ENCODE measurements at places on chromosomes 11 and 22.

DNA sequence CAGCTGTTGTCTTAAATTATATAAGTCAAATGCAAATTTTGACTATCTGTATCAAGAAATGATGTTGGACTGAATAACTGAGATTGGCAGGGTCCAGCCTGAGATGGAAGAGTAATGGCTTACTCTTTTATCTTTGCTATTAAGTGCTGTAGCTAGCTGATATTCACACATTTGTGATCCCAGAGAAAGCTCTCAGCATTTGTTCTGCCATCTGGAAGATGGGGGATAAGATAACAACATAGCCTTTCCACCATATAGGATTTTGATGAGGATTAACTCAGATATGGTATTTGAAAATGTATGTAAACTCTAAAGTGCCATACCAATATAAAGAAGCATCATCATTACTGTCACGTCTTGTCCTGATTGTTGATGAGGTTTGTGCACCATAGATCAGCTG lies 1063.2 kb upstream of the TENM4 start:
- DNase-seq, result no peak

DNA sequence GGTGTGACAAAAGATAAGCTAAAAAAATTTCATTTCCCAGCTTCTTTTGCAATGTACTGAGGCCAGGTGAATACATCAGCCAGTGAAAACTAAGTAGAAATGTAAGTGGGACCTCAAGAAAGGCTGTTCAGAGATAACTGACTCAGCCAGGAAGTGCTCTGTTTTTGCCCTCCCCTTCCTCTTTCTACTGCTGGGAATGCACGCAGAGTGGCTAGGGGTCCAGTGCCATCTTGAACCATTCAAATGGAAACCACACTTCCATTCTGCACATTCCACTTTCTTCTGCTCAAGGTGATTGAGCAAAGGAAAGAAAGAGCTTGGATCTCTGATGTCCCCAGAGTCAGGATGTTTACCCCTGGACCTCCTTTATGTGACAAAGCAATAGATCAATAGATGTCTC lies 27.8 kb upstream of the LMO2 start:
- DNase-seq, result no peak

- DNase-seq, result peak; percentile 93
Observed at GRCh38 chr11:119094816-119095065, 6.9 kb downstream of the DPAGT1 start.

DNA sequence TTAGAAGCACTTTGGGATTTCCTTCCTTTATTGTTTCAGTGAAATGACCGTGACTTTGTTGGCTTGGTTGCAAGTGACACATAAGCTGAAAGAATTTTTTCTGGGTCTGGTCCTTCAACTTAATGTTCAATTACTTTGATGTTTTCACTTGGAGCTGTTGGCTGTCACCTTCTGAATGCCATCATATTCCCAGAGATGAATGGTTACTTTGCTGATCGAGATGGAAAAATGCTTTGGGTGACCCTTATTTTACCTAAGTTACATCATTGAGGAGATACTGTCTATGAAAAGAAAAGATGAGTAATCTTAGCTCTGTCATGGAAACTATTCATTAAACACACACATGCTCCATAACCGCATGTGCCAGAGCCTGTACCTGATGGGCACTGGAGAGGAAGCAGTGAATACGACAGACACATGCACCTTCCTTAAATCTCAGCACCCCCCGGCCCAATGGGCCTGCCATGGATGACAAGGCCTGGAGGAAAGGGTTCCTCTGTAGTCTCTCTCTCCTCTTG lies 76.9 kb downstream of the TENM4 start:
- no peak for DNase-seq

DNA sequence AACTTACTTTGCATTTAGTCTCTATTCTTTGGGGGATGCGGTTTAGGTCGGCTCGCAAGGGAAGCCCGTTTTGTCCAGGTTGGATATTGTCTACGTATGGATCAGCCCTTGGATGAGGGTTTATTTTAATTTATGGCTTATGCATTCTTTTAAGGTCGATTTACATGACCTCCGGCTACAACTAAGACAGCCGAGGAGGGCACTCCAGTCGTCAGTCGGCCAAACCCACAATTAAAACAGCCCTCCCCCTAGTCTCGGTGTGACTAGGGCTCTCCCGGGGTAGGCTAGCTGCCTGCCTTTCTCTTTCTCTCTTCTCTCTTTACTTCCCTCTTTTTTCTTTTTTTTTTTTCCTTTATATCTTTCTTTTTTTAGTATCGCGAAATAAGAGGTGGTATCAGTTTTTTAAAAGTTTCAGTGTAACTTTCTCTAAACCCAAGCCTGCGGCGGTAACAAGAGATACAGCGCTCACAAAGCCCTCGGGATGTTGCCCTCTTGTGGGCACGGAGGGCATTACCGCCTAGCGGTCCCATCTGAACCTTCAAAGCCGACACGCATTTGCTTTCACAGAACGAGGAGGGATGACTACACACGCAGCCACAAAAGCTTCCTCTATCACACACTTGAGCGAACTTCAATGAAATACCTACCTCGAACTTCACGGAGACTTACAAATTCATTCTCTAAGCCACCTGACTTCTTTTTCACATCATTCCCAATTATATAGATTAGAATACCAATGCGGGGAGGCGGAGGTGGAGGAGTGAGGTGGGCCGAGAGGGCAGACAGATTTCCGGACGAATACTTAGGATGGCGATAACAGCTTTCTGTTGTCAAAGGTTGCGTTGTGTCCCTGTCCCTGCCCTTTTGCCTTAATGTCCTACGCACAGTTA lies 132.3 kb upstream of the C11orf58 start:
- peak; percentile 91 for DNase-seq

- DNase-seq, result peak; percentile 28
Observed at GRCh38 chr11:76613901-76614300, 56.6 kb downstream of the LRRC32 start.

DNA sequence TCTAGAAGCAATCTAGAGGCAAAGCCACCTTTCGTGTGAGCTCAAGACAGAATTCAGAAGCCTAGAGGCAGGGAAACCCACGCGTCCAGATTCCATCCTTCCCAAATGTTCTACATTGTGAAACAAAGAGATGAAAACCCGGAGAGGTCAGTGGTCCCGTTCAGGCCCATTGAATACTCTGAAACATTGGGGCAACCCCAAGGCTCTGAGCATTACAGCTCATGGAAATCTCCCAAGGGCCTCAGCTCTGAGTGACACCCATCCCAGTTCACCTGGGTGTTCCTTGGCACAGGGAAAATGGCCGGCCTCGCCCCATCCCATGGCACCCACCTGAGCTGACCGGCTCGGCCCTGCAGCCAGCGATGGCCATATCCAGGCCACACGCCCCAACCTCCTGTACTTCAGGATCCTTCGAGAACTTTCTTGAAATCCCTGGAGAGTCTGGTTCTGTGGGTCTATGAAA lies 128.6 kb upstream of the FGF3 start:
- DNase-seq, result no peak

GRCh38 chr11:61526956-61527731 lies 18.6 kb downstream of the LRRC10B start:
- DNase-seq, result peak; percentile 28

DNA sequence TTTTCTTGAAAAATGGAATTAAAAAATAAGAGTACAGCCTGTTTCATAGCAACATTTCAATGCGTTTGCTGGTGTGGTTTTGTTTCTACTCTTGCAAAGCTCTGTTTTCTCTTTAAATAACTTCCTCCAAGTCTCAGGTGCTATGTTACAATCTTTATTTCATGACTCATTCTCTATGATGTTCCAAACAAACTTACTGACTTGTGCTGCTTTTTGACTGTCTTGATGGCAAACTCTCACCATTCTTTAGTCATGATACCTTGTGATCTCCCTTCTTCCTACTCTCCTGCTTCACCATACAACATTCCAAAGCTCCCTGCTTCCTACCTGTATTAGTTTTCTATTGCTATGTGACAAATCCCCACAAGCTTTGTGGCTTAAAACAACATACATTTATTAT lies 166.1 kb downstream of the C11orf91 start:
- DNase-seq, result no peak

GRCh38 chr11:73323464-73323863 lies 15.4 kb downstream of the ARHGEF17 start:
- peak; percentile 80 for DNase-seq

DNA sequence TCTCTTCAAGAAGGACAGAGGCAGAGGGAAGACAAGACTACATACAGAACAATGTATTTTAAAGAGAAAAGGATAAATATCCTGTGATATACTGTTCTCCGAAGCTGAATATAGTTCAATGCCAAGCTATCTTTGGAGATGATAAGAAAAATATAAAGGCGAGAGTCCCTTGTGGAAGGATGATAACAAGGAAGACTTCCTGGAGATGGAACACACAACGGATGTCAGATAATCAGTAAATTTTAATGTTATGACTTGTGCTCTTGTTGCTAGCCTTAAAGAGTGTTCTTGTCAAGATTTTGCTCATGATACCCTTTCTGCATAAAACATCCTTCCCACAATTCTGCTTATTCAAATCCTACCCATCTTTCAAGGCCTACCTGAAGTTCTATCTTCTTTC lies 6.8 kb upstream of the CTR9 start:
- no peak for DNase-seq

- DNase-seq, result peak; percentile 88
Observed at GRCh38 chr11:130124096-130124495, 35.5 kb upstream of the ST14 start.

- no peak for DNase-seq
Observed at GRCh38 chr22:48949375-48950149, 878.1 kb downstream of the BRD1 start.

DNA sequence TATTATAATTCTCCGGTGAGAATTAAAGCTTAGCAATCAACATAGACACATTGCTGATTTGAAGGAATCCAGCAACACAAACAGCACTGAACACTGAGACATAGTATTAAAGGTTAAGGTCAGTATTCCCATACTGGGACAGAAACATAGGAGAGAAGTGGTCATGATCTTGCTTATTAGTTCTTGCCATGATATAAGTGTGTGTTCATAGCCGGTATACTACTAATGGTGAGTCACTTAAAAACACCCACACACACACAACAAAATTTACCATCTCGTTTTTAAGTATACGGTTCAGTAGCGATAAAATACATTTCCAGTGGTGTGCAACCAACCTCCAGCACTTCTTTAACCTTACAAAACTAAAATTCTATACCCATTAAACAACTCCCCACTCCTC lies 96.3 kb downstream of the C11orf65 start:
- DNase-seq, result no peak

GRCh38 chr11:126414615-126415014 lies 59.1 kb downstream of the ST3GAL4 start:
- DNase-seq, result no peak

DNA sequence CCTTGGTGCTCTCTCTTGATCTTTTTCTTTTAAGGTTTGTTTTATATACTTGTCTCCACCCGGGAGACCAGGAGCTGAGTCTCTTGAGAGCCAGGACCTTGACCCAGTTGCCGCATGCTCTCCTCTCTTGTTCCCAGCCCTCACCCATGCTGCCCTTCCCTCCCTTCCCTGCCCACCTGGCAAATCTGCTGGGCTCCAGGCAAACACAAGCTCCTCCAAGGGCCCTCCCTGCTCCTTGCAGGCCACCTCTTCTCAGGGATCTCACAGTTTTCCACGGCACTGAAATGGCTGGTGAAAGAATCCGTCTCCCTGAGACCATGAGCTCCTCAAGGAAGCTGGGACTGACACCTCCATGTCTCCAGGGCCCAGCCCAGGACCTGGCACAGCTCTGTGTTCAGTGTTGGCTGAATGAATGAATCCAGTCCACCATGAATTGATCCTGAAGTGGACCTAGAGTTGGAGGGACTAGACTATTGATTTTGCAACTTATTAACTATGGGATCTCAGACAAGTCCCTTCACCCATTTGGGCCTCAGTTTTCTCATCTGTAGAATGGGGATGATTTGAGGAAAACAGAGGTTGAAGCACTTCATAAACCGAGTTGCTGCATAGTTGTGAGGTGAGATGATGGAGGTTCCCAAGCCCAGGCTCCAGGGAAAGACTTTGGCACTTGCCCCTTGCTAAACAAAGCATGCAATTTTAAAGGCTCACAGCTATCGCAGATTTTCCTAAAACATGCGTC lies 25.1 kb upstream of the FBLN1 start:
- no peak for DNase-seq

DNA sequence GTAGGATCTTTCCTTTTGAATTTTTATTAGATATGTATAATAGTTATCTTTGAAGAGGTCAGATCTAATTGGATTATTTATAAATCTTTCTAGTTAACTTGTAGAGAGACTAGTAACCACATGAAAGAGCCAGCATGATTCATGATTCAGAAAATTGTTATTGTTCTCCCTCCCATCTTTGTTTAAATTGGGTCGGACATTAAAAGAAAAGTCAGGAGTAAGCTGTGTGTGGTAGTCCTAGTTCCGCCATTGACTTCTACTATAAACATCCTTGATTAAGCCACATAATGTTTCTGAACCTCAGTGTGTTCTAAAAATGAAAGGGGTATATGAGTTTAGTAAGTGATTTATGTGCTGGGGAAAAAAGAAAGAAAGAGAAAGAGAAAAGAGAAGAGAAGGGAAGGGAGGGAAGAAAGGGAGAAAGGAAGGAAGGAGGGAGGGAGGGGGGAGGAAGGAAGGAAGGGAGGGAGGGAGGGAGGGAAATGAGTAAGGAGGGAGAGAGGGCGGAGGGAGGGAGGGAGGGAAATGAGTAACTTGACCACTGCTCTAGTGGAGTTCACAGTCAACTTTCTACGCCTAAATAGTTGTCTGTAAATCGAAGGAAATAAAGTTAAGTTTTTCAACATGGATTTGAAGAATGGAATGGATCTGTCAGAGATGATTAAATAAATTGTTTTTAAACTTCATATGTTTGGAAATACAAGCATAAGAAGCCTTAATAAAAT lies 32.9 kb downstream of the SIK2 start:
- no peak for DNase-seq

DNA sequence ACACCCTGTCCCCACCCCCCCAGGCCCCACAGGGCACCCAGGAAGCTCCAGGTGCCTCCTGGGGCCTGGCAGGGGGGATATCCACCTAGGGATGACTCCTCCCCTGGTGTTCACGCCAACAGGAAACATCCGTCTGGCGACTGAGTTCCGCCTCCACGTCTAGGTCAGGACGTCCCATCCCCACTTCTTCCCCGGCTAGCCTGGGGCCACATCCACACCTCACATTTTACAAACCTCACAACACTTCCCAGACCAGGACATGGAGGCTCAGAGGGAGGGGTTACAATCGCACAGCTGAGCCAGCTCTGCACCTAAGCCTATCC lies 21.0 kb downstream of the MAFF start:
- DNase-seq, result no peak

GRCh38 chr11:62555464-62556107 lies 9.0 kb upstream of the AHNAK start:
- no peak for DNase-seq

DNA sequence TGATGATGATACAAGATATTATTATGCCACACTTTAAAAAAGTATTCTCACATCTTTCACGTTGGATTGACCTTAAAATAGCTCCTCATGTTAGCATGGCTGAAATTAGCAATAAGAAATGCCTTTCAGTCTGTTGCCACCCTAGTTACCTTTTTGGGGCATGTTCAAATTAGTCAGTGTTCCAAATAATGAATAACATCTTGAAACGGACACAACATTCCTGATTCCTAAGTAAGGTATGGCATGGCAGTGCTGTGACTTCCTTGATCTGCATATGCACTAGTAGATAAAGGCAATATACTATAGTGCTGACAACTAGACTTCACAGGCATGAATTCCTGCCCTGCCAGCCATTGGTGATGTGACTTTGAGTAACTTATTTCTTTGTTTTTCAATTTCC lies 914.5 kb downstream of the METTL15 start:
- DNase-seq, result no peak

Measured in Right ventricle myocardium inferior (tissue), 1 donor.